Neural progenitor cell (in vitro differentiated cells): ENCODE measurements at places on chromosomes 4 and X.

DNA sequence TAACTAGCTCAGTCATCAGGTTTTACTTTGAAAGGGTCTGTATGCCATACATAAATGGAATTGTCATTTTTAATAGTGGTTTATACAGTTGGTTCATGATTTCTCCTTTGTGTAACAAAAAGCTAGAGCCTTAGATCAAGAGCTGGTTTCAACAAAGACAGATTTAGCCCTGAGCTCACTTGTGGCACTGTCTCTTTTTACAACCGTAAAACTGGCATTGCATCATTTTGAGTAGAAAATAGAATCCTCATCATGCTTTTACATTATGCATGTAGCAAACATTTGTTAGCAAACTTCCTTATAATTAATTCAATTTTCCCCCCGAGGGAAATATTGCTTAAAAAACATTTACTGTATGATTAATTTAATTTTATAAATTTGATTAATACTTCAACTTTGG is 1871.5 kb downstream of the ARAP2 start:
- H3K4me1 ChIP-seq: no peaks in the 10 kb centered on the region
- H3K4me3 ChIP-seq: no peak overlapping the region
- no peak overlapping the region for H3K27ac ChIP-seq
- H3K27me3 ChIP-seq: no peaks in the 10 kb centered on the region

DNA sequence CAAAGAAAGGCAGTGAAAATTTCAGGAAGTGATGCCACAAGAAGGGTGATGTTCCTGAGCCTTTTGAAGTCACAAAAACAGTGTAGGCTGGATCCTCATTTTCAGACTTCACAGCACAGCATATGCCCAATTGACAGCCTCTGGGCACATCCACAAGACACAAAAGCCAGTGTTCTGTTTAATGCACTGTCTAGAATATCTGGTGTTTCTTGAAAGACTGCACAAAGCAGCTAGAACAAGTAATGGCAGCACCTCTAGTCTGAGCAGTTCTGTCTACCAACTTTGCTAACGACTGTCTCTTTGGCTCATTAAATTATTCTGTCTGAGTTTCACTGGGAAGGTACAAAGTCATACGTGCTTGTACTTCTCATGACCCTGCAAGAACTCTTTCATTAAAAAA is 417.1 kb upstream of the GALNT7 start:
- H3K27ac ChIP-seq: no peak overlapping the region
- H3K36me3 ChIP-seq: no peaks in the 10 kb centered on the region
- no peak overlapping the region for H3K4me3 ChIP-seq
- no peak for DNase-seq
- no peaks in the 10 kb centered on the region for H3K4me1 ChIP-seq
- no peaks in the 10 kb centered on the region for H3K27me3 ChIP-seq

DNA sequence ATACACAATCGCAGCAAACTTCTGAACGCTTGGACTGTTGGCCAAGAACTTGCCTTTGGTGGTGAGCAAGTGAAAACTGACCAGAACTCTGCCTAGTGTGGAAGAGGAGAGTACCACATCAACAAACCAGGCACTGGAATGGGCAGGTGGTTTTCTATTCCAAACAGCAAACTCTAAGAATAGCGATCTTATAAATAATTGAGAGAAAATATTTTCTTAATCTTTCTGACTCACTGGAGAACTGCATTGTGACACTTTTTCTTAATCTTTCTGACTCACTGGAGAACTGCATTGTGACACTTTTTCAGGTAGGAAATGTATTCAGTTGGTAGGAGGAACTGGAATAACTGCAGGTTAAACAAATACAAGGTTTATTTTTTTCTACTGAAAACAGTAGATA is 57.0 kb upstream of the SORBS2 start:
- no peak overlapping the region for H3K4me3 ChIP-seq
- no peaks in the 10 kb centered on the region for H3K27me3 ChIP-seq
- H3K27ac ChIP-seq: no peak overlapping the region
- no peaks in the 10 kb centered on the region for H3K36me3 ChIP-seq
- H3K4me1 ChIP-seq: peaks cover 17% of the 10 kb centered on the region

DNA sequence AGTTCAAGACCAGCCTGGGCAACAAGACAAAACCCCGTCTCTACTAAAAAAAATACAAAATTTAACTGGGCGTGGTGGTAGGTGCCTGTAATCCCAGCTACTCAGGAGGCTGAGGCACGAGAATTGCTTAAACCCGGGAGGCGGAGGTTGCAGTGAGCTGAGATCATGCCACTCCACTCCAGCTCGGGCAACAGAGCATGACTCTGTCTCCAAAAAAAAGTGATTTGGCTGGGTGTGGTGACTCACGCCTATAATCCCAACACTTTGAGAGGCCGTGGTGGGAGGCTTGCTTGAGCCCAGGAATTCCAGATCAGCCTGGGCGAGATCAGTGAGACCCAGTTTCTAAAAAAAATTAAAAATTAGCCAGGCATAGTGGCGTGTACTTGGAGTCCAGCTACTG is 4.1 kb downstream of the OPHN1 start:
- no peaks in the 10 kb centered on the region for H3K36me3 ChIP-seq
- no peak overlapping the region for H3K4me3 ChIP-seq
- no peak overlapping the region for H3K27ac ChIP-seq
- H3K4me1 ChIP-seq: no peaks in the 10 kb centered on the region

- no peaks in the 10 kb centered on the region for H3K27me3 ChIP-seq
- H3K4me3 ChIP-seq: no peak overlapping the region
- no peaks in the 10 kb centered on the region for H3K36me3 ChIP-seq
- H3K27ac ChIP-seq: no peak overlapping the region
- no peak for DNase-seq
- no peaks in the 10 kb centered on the region for H3K4me1 ChIP-seq
Measured at GRCh38 chr4:11746734-11747133, 318.0 kb upstream of the HS3ST1 start.

DNA sequence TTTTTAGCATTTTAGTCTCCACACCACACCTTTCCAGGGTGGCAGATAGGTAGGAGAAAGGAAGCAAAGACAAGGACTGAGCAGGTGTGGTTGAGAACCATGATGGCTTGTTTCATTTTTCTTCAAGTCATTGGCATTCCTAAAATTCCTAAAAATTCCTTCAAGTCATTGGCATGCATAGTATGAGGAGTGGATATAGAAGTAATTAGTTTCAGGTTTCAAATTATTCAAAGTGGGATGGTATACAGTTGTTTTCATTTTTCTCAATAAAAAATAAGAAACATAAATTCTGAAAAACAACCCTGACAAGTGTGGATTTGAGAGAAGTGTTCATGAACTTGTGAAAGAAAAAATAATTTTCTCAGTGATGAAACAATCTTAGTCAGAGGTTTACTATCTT is 22.3 kb upstream of the HERC3 start:
- no peaks in the 10 kb centered on the region for H3K36me3 ChIP-seq
- no peak overlapping the region for H3K4me3 ChIP-seq
- no peak overlapping the region for H3K27ac ChIP-seq
- H3K4me1 ChIP-seq: no peaks in the 10 kb centered on the region
- H3K27me3 ChIP-seq: no peaks in the 10 kb centered on the region

DNA sequence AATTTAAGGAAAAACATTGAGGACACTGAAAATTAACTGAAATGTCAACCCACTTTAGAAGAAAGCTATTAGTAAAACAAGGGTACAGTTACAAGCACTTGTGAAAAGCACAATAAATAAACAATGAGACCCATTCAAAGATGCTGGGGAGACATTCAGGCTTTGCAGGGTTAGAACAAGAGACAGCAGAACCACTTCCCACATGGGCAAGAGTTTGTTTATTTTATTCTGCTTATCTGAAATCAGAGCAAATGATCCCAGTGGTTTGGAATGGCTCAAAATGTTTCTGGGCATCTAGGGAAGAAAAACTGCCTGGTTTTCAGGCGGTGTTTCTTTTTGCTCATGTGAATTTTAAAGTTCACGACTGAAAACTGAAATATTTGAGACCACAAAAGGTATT is 42.4 kb downstream of the PPP3CA start:
- DNase-seq: peak; percentile 31
- H3K27ac ChIP-seq: no peak overlapping the region
- H3K4me3 ChIP-seq: no peak overlapping the region
- peaks cover 21% of the 10 kb centered on the region for H3K4me1 ChIP-seq
- no peaks in the 10 kb centered on the region for H3K36me3 ChIP-seq
- no peaks in the 10 kb centered on the region for H3K27me3 ChIP-seq

DNA sequence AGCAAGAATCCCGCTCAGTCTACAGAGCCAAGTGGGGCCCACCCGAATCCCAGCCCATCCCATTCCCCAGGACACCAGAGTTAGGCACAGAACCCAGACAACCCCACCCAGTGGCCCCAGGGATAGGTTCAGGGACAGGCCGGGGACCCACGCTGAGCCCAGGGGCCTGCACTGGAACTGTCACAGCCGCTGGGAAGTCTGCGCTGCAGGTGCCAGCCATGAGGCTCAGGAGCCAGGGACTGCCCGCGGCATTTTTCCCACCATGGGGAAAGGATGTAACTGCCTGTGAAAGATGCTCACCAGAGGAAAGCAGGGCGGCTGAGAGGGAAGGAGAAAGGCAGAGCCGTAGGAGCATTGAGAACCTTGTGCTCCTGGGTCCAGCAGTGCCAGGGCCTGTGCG is 12.0 kb downstream of the EVC2 start:
- no peaks in the 10 kb centered on the region for H3K27me3 ChIP-seq
- H3K4me1 ChIP-seq: no peaks in the 10 kb centered on the region
- no peak overlapping the region for H3K27ac ChIP-seq
- no peak for DNase-seq

- H3K27me3 ChIP-seq: peaks cover 16% of the 10 kb centered on the region
- no peak overlapping the region for H3K4me3 ChIP-seq
- H3K27ac ChIP-seq: no peak overlapping the region
- no peaks in the 10 kb centered on the region for H3K36me3 ChIP-seq
Measured at GRCh38 chr4:6226506-6226905, 26.2 kb upstream of the JAKMIP1 start.

GRCh38 chrX:154515090-154515965 is 704 bp downstream of the FAM3A start:
- no peaks in the 10 kb centered on the region for H3K4me1 ChIP-seq
- no peak for DNase-seq
- H3K27me3 ChIP-seq: no peaks in the 10 kb centered on the region

- H3K4me3 ChIP-seq: no peak overlapping the region
- no peaks in the 10 kb centered on the region for H3K4me1 ChIP-seq
- peak; percentile 18 for DNase-seq
- H3K27ac ChIP-seq: no peak overlapping the region
- no peaks in the 10 kb centered on the region for H3K27me3 ChIP-seq
Measured at GRCh38 chrX:95350774-95351488, 1333.7 kb upstream of the DIAPH2 start.

DNA sequence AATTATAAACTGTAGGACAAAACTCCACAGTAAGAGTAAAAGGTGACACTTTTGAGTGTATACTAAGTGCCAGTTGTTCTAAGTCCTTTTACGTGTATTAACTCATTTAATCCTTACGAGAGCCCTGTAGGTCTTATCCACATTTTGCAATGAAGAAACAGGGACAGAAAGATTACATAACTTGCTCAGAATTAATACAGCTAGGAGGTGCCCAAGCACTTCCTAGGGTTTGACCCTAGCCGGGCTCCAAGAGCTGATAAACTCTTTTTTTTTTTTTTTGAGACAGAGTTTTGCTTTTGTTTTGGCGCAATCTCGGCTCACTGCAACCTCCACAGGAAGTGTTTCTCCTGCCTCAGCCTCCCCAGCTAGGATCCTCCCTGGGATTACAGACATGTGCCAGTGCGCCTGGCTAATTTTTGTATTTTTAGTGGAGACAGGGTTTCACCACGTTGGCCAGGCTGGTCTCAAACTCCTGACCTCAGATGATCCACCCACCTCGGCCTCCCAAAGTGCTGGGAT is 110.4 kb downstream of the UBE2K start:
- no peak overlapping the region for H3K27ac ChIP-seq
- no peaks in the 10 kb centered on the region for H3K27me3 ChIP-seq
- no peaks in the 10 kb centered on the region for H3K4me1 ChIP-seq
- DNase-seq: no peak

- H3K36me3 ChIP-seq: no peaks in the 10 kb centered on the region
- no peak for DNase-seq
- H3K27me3 ChIP-seq: no peaks in the 10 kb centered on the region
- no peak overlapping the region for H3K27ac ChIP-seq
- peaks cover 3% of the 10 kb centered on the region for H3K4me1 ChIP-seq
Measured at GRCh38 chrX:20681683-20682082, 415.0 kb upstream of the RPS6KA3 start.

- no peak overlapping the region for H3K4me3 ChIP-seq
- peaks cover 15% of the 10 kb centered on the region for H3K36me3 ChIP-seq
- DNase-seq: no peak
- no peak overlapping the region for H3K27ac ChIP-seq
- no peaks in the 10 kb centered on the region for H3K4me1 ChIP-seq
- H3K27me3 ChIP-seq: no peaks in the 10 kb centered on the region
Measured at GRCh38 chr4:86036736-86037135, 323.1 kb downstream of the MAPK10 start.

DNA sequence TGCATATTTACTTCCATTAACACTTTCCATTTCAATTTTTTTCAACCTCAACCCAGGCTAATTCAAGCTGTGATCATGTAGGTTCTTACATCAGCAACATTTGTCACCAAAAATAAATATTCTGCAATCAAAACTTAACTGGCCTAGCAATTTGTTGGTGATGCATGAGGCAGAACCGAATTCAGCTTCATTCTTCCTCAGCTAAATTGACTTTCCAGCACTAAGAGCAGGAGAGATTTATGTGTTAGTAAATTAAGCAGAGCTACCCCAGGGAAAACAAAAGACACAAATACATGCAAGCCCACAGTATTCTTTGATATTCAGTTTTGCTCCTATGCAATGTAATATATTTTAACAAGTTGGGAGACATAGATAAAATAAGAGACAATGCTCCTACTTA is 208.7 kb upstream of the NDST3 start:
- H3K36me3 ChIP-seq: no peaks in the 10 kb centered on the region
- no peaks in the 10 kb centered on the region for H3K4me1 ChIP-seq
- H3K27ac ChIP-seq: no peak overlapping the region
- no peak overlapping the region for H3K4me3 ChIP-seq
- no peak for DNase-seq
- H3K27me3 ChIP-seq: no peaks in the 10 kb centered on the region

DNA sequence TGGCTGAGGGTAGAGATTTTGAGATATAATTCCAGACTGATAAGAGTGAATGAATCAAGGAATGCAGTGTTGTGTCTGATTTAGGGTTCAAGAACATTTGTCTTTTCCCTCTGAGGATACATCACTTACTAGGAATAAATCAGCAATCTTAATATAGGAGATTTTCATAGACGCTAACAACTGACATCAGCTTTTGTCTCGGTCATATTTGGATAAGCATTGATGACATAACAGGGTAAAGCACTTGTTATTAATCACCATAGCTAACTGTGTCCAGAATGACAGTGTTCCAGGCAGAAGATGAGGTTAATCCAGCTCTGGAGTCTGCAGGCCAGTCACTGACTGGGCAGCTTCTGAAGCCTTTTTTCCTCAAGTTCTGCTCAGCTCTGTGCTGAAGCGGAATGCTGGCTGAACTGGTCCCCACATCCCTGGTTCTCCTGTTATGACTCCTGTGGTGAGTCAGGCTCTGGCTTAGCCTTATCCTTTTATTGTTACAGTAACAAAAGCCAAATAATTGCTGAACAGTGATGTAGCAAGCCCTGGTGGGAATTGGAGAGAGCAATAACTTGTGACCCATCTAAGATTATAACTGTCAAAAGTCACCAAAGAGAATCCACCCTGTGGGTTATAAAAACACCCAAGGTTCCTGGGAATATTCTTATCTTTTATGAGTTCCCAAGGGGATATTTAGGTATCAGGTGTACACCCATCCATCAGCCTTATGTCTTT is 41.8 kb downstream of the FNIP2 start:
- peak; percentile 17 for DNase-seq
- no peaks in the 10 kb centered on the region for H3K36me3 ChIP-seq
- no peak overlapping the region for H3K4me3 ChIP-seq
- H3K4me1 ChIP-seq: no peaks in the 10 kb centered on the region
- no peak overlapping the region for H3K27ac ChIP-seq
